ENCODE measurements at places on chromosomes 11 and 22.

- DNase-seq: no peak
Observed at GRCh38 chr11:128841461-128842072, 25.5 kb downstream of the KCNJ1 start.

DNA sequence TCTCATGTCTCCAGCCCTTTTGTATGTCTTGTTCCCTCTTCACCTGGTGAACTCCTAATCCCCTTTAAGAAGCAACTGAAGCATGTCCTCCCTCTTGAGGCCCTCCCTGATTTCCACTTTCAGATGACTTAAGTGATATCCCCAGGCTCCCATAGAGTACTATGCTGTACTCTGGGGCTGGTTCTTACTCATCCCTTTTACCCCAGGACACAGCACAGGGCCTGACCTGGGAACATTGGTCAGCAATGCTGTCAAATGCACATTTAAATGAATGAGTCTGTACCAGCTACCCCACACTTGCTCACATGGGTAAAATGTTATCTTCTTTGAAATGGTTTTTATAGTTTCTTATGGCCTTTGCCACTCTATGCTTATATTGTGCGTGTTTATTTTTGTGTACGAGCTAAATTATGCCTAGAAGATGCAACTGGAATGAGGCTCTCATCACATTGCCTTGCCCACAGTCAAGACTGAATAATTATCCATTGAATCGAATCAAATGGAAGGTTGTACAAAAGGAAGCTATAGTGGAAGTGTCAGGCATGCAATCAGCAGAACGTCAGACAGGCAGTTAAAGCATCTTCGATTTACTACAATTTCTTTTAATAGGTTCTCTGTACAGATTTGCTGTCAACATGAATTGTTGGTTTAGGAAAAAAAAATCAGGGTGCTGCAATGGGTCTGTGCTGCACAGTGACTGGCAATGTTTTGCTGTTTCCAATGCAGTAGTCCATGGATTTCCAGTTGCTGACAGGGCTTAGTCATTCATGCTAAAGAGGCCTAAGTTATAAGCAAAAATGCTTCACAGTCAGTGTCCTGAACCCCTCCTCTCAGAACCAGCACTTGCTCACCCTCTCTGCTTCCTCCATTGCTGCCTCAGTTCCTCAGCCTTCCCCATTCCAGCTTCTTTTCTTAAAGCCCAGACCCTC lies 79.5 kb downstream of the PARVA start:
- DNase-seq: no peak

DNA sequence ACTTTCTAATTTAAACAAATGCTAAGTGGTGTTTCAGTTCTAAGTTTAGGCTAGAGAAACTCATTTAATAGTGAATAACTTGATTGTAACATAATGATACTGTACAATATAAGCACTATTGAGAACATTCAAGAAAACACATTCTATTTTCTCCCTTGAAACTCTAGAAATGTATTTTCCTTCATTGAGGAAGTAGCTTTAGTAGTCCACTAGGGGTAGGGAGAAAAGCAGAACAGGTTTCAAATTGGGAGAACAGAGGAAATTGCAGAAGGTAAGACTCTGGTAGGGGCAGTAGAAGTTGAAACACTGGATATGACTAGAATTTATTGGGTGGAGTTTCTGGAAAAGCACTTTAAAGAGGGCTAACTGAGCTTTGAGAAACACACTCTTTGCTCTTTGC lies 31.6 kb upstream of the MPPED2 start:
- no peak for DNase-seq

GRCh38 chr22:35072925-35073324 lies 7.0 kb downstream of the ISX start:
- no peak for DNase-seq

- no peak for DNase-seq
Observed at GRCh38 chr22:33519071-33519973, 401.0 kb downstream of the LARGE1 start.

- peak; percentile 51 for DNase-seq
Observed at GRCh38 chr22:39959640-39960447, at the start of gene TMA7B. Gene TMA7B, plus strand, starts transcription at chr22:39960397. Its CDS starts 3,978 bp downstream, at chr22:39964375.

DNA sequence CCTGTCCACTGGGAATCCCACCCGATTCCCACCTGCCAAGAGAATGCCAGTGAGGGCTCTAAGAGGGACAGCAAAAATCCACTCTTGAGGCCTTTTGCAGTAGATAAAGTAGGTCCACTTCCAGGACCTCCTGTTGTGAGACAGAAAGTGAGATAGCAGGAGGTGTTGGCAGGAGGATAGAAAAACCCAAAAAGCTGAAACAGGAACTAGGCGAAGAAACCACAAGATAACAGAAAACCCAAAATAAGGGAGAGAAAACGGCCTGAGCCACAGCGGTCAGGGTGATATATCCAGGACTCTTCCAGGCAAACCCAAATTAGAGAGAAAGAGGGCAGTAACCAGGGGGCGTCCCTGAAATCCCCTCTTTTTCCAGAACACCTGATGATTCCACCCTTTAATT lies 79.7 kb upstream of the LINC01488 start:
- DNase-seq: no peak

- DNase-seq: no peak
Observed at GRCh38 chr22:17794726-17795542, 20.7 kb upstream of the BID start.

GRCh38 chr11:123545726-123546270 lies 108.6 kb downstream of the SCN3B start:
- DNase-seq: no peak

GRCh38 chr11:106888386-106888785 lies 129.9 kb downstream of the GUCY1A2 start:
- DNase-seq: no peak

GRCh38 chr11:11025087-11025486 lies 167.2 kb upstream of the ZBED5 start:
- no peak for DNase-seq

DNA sequence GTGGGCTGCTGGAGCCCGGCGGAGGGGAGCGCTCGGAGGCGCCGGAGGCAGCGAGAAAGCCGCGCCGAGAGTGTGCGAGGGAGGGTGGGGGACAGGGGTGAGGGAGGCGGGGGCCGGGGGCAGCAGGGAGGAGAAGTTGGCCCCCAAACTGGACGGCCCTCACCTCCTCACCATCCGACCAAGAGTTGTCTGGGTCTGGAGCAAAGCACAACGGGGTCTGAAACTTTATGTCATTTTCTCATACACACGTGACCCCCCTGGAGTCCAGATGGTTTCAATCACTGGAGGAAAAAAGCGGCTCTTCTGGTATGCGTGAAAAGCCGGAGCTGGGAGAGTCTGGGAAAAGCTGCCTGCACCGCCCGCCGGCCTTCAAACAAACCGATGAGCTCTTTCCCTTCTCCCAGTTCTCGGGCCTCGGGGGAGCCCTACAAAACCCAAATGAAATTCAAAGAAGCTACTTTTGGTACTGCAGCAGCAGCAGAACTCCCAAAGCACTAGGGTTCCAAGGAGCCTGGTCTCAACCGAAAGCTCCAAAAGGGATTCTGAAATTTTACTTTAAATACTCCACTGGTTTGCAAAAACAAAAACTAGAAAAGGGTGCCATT lies 39.7 kb upstream of the AKIP1 start:
- DNase-seq: no peak

GRCh38 chr22:22403771-22404170 lies 104.8 kb downstream of the ZNF280B start:
- no peak for DNase-seq

GRCh38 chr11:11841116-11841722 lies 553 bp upstream of the USP47 start:
- peak; percentile 34 for DNase-seq

GRCh38 chr11:9914064-9914463 lies 250.2 kb downstream of the SWAP70 start:
- DNase-seq: no peak

DNA sequence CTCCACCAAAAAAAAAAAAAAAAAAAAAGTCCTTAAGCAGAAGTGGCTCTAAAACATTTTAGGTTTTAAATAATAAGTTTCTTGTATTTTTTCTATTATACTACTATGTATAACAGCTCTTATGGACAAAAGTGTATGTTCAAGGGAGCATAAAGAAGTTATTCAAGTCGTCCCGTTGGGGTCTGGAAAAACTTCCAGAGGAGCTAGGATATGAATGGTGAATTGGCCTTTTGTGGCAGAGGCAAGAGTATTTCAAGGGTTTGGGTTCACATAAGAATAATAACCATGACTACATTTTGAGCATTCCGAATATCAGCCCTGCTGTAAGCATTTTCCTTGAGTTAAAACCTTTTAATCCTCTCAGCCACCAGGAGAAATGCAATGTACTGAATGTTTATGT lies 50.6 kb upstream of the ARHGAP42 start:
- DNase-seq: no peak

- no peak for DNase-seq
Observed at GRCh38 chr11:58829786-58830185, 14.7 kb downstream of the GLYATL2 start.
